ENCODE measurements at places on chromosomes 3 and 15.

GRCh38 chr3:33312361-33312760, 35.1 kb downstream of the FBXL2 start:
- no peak for DNase-seq

DNA sequence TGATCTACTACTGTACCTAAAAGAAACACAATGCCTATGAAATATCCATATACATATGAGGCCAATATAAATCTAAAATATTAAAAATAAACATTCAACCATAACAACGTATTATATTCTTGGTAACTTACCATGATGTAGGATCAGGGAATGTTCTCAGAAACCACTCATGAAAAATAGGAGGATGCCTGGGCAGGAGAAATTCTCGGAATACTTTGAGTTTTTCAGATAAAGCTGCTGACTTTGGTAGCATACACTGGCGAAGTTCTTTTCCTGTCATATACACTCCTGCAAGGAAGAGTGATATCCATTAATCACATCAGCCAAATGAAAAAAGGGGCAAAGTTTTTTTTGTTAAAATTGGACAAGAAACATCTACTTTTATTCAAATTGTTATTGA, 11.3 kb upstream of the XRN1 start:
- no peak for DNase-seq

GRCh38 chr15:58398071-58398470, 33.7 kb upstream of the LIPC start:
- no peak for DNase-seq

DNA sequence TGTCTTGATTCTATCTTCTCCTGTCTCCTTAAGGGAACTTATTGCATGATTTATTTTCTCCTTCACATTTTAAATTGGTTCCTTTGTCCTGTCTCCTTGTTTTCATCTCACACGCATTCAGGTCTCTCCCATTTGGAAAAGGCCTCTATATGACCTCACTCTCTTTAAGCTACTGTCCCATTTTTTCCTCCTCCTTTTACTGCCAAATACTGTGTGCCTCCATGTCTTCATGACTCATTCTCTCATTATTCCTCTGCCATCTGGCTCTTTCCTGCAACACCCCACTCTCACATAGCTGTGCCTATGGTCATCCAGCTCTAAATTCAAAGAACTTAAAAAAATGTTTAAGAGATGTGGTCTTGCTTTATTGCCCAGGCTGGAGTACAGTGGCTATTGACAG, 48.0 kb downstream of the TYRO3 start:
- no peak for DNase-seq

GRCh38 chr15:57548835-57549234, 42.9 kb upstream of the MYZAP start:
- no peak for DNase-seq

- DNase-seq = no peak
Measured at GRCh38 chr3:119681279-119681678, 4.1 kb upstream of the COX17 start.

- no peak for DNase-seq
Measured at GRCh38 chr3:71033681-71034220, 549.8 kb downstream of the FOXP1 start.

DNA sequence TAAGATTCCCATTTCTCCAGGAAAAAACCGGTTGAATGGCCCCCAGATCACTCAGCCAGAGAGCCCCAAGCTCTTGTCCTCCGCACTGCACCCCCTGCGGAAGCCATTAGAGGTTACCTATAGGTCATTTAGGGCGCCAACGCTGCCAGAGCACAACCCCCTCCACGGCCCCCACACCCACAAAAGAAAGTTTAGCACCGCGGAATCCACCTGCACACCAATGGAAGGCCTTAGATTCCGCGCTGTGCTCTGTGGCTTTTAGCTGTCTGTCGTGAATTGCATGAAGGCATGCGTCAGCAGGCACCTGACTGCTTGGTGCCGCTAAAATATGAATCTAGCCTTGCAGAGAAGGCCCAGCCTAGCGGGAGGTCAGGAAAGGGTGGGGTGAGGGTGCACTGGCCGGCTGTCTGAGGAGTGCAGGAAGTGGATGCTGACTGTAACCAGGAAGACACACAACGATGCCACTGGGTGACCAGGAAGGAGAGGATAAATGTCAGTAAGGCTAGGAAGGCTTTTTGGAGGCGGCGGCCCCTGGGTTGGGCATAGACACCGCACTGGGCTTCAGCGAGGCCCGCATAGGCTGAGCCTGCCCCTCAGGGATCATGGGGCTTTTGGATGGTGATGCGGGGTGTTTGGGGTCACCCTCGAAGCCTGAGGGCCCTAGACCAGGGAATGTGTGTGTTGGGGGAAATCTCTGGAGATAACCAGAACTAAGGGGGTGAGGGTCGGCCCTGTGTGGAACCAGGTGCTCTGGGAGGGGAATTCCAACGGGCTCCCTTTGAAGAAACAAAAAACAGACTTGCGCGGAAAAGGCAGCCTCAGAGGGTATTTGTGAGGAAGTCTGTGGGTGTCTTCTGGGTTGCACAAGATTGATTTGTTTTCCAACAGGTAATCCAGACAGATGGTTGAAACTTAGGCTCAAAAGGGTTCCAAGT, 976 bp upstream of the NUP210 start:
- DNase-seq = peak; percentile 82

- no peak for DNase-seq
Measured at GRCh38 chr3:45567730-45568172, 26.8 kb upstream of the LIMD1 start.

GRCh38 chr15:81779181-81779580, 266.6 kb downstream of the MEX3B start:
- no peak for DNase-seq

- peak; percentile 5 for DNase-seq
Measured at GRCh38 chr15:33700695-33701303, 267.5 kb upstream of the CHRM5 start.

DNA sequence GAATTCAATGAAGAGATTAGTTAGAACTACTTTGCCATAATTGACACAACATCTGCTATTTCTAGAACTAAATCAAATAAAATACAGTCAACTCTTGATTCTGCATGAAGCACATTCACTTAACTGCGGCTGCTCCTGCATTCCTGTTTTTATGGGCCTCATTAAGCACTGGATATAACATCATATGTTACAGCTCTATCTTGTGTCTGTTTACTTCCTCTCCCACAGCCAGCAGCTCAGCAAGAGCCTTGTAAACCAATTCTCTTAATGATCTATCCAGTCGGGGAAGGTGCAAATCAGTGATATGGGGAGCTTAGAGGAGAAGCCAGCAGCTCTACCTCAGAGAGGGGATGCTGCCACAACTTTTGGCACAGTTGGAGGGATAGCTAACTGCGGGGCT, 329.2 kb downstream of the ARRDC4 start:
- no peak for DNase-seq

GRCh38 chr3:112000966-112001365, 2.2 kb downstream of the TAGLN3 start:
- no peak for DNase-seq

- DNase-seq = no peak
Measured at GRCh38 chr3:182349051-182349450, 444.3 kb upstream of the ATP11B start.

DNA sequence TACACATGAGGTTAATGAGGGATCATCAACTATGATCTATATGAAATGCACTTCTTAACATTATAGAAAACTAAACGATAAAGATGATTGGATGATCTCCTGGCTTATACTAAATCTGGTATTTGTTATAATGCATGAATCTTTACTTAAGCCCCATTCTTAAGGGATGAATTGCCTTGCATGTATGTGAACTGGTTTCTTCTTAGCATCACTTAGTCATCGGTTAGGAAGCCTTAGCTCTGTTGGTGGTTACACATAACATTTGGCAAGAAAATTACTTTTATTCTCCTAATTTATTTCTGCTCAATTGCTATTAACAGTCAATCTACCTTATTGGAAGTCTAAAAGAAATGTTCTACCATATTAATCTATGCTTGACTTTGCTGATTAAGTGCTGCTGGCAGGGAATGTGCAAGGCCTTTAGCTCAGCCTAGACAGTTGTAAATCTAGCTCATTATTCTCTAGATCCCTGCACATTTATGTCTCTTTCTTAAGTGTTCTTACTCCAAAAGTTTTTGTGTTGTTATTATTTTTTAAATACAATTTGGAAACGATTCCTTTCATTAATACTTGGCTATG, 356.0 kb downstream of the ZPLD1 start:
- DNase-seq = no peak

GRCh38 chr15:76764004-76764403, 141.1 kb downstream of the SCAPER start:
- no peak for DNase-seq

Measured in effector memory CD4-positive, alpha-beta T cell (primary cell).